ENCODE measurements at places on chromosomes 1 and 21.

DNA sequence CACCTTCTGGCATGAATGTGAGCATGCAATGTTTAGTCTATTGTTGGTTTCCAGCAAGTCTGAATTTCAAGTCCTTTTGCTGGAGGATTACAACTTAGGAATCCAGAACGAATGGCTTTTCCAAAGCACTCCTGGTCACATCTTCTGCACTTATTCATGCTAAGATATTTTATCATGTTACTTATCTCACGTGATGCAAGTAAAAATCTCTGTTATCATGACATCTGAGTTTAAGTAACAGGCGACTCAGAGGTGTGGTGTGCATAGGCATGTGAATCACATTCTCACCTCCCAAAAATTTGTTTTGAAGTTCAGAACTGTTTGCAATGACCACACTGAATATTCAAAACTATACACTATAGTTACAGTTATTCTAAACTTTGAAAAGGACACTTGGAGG is 204.8 kb upstream of the FGGY start:
- DNase-seq = no peak

DNA sequence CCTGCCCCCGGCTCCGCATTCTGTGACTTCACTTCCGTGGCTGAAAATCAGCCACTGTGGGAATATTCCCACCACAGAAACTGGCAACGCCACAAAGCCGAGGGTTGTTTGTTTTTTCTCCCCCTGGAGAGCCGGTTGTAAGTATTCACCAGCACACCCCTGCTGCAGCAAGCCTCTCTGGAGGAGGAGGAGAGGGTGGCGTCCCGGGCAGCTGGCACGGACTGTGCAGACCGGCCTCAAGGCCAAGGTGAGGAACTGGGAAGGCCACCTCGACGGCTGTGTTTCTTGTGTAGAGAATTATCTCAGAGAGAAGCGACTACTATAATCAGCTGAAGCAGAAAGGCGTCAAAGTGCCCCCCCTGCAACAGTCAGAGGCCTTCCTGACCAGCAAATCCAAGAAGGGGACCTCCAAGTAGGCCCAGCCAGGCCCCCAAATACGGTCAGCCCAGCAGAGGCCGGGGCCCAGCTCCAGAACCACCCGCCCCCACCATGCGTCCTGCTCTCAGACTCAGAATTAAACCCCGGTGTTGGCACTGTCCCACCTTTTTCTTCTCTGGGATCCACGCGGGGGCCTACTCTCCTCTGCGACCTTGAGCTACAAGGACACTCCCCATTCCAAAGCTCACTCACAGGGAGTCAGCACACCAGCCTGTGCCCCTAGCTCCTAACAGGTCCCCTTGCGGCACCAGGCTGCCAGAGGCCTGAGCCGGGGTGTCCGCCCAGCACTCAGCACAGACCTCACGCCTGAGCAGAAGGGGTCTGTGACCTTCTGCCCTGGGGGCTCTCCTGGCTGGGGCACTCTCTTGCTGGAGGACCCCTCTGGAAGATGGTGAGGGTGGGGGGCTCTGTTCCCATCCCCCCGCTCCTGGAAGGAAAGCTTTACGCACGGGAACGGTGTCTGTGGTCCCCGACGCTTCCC is 1.2 kb upstream of the SMIM1 start:
- no peak for DNase-seq

GRCh38 chr1:209062863-209063262 is 520.7 kb upstream of the CAMK1G start:
- no peak for DNase-seq

- DNase-seq = no peak
These were observed 19.8 kb downstream of the PRPF38A start for GRCh38 chr1:52424231-52424636.

DNA sequence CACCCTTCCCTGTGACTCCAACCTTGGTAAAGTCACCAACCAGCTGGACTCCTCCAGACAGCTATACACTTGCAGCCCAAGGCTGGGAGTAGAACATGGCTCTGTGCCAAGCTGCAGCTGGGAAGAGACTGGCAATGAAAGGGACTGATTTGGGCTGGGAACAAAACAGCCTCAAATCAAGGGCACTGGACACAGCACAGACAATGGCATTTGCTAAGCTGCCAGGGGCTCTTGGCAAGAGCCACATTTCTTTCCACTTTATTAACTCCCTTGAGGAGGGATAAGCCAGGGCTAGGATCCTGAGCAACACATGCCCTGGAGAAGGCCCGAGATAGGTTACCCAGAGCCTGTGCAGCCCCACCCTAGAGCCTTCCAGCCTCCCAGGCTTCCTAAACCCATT is 12.0 kb downstream of the SYT11 start:
- DNase-seq = no peak

DNA sequence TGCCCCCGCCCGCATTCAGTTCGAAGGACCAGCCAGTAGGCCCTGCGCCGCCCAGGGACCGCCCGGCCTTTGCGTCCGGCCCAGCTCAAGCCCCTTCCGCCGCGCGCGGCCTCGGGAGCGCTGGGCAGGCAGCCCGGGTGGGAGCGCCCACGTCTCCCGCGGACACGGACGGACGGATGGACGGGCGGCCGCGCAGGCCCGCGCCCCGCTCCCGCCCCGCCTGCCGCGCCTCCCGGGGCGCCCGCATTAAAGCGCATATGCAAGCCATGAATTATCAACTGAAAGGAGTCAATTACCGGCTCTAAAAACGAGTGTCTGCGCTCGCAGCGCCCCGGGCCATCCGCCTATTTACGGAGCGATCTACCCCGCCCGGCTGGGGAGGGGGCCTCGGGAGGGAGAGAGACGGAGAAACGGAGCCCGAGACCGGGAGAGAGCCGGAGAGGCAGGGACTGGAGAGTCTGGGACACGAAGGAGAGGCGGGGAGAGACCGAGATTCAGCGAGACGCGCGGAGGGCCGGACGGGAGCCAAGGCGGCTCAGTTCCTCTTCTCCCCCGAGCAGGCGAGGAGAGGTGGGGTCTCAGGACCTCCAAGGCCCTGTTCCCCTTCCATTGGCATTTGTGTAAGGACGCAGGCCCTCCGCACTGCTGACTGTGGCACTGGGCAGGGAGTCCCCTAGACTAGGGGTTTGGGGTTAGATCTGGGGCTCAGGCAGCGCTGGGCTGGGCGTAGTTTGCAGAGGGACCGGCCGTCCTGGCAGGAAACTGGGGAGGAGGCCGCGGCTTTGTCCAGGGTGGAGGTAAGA is 41.3 kb upstream of the DMBX1 start:
- DNase-seq = no peak
